ENCODE measurements at places on chromosomes 6 and 20.

DNA sequence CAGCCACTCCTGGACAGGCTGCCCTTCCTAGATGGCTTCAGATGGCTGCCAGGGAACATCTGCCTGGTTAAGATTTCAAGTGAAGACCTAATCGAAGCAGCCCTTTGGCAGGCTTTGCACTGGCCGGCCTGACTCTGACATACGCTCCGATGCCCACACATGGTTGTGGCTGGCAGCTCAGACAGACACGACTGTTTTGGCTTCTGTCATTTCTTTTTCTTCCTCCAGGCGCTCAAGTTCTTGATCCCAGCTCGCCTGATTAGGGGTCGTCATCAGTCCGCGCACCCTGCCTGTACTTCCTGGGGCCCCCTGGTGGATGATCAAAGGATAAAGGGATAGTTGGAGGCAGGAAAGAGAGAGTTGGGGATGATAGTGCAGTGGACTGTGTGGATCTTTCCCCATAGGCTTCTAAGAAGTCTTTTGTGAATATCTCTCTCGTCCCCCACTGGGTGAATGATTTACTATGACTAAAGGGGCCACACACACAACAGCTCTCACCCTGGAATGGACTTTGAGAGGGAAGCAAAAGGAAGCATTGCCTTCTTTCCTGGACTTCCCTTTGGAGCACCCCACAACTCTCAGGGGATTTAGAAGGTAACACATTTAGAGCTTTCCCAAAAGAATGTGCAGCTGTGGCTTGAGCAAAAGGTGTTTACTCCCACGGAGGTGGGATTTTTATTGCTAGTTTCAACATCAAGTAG is 21.4 kb upstream of the TRAM2 start:
- DNase-seq: peak; percentile 34

DNA sequence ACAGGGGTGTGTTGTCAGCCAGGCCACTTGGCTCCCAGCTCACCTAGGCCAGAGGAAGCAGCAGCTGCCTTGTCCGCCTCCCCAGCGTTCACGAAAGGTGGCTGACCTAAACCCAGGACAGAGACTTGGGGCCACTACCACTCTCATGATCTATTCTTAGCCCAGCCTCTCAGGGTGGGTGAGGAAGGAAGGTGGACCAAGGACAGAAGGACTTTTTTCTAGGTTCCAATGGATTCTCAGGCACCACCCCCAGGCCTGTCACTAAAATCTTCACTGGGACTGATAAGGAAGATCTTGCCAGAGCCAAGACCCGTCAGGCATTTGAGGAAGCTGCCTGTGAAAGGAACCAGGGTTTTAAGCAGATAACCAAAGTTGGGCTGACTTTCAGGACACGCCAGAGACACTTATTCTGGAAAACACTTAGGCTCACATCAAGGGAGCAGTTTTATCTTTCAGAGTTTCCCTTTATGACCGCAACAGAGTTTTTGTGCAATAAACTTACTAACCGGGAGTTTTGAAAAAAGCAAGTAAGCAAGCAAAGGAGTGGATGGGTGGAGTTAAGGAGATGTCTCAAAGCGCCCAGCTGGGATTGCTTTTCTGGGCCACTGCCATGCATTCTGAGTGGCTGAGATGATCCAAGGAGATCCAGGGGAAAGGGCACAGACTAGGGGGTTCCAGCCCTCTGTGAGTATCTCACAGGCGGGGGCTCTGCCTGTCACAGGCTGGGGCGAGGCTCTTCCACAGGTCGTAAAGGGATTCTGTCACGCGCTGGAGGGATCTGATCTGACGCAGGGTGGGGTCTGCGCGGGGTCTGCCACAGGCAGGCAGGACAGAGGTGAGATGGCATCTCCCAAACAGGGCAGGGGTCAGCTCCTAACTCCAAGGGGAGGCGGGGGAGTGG is 989 bp downstream of the FITM2 start:
- no peak for DNase-seq

GRCh38 chr6:36682328-36683144 is 4.0 kb downstream of the CDKN1A start:
- DNase-seq: peak; percentile 70

- DNase-seq: no peak
Observed at GRCh38 chr6:16632101-16632500, 129.2 kb downstream of the ATXN1 start.

DNA sequence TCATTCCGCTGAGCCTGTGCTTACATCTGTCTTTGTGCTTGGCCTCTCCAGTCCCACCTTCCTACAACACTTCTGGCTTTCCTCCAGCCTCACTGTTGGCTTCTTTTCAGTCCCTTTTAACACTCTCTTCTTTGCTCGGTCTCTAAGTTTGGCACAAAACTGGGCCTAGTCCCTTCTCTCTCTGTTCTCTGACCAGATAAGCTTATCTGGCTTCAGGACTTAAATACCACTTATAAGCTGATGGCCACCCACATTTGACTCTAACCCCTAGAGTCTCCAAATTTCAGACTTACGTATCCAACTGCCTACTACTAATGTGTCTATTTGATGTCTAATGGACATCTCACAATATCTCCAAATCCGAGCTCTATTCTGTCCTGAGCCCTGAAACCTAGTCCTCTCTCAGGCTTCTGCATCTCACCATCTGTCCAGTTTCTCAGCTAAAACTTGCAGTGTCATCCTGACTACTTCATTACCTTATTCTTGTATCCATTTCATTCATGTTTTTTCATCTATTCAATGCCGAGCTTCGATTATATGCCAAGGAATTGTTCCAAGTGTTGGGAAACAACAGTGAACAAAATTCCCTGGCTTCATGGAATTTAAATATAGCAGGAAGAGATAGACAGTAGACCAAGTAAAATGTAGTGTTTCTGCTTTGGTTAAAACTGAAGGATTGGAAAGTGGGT is 40.1 kb downstream of the TBPL1 start:
- no peak for DNase-seq

GRCh38 chr6:21616005-21616404 is 22.5 kb downstream of the SOX4 start:
- no peak for DNase-seq

- DNase-seq: no peak
Observed at GRCh38 chr6:54847799-54848597, 1.4 kb downstream of the FAM83B start.

- DNase-seq: no peak
Observed at GRCh38 chr20:12098421-12098820, 180.7 kb downstream of the BTBD3 start.

- no peak for DNase-seq
Observed at GRCh38 chr6:20946022-20946421, 411.8 kb downstream of the CDKAL1 start.

DNA sequence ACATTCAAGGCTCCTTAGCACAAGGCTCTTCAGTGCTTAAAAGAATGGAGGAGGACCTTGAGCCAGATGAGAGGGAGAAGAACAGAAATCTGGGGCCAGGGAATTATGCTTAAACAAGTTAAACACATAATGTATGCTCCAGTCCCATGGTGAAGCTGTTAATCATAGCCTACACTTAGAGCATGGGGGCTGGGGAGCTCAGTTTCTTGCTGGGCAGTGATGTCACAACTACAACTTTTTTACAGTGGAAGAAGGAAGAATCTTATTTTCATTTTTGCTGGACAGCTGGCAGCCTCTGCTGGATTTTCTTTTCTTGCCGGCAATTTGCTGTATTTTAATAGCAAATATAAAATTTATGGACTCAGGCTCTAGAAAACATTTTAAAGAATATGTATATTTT is 432.5 kb downstream of the CD109 start:
- no peak for DNase-seq

DNA sequence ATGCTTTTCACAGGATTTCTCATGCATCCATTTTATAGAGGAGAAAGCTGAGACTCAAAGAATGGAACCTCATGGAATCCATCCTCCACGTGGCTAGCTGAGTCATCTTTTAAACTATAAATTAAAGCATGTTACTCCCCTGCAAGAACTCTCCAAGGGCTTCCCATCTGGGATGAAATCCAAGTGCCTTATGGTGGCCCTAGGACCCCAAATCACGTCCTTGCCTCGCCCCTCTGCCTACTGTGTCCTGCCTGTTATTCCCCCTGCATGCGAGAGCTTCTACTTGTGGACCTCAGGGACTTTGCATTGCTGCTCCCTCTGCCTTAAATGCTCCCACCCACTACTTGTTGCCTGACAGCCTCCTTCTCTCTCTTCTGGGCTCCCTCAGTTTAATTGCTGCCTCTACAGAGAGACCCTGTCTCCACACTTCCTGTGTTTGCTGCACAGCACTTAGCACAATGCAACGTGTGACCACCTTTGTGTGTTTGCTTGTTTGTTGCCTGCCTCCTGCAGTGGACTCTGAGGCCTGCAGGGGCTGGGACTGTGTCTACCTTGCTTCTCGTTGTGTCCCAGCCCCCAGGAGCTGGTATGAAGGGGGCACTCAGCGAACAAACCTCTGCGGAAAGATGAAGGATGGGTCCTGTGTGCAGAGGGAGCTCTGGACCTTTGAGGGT is 39.4 kb downstream of the TOX2 start:
- no peak for DNase-seq

DNA sequence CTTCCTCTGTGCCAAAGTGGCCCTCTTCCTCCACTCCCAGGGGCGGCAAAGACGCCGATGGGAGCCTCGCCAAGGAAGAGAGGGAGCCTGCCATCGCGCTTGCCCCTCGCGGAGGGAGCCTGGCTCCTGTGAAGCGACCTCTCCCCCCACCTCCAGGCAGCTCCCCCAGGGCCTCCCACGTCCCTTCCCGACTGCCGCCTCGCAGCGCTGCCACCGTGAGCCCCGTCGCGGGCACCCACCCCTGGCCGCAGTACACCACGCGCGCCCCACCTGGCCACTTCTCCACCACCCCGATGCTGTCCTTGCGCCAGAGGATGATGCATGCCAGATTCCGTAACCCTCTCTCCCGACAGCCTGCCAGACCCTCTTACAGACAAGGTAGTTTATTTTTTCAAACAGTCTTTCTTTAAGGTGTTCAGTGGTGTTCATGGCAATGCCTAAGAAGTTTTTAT is 64.9 kb downstream of the FNDC1 start:
- no peak for DNase-seq

- no peak for DNase-seq
Observed at GRCh38 chr20:49854190-49854875, 41.7 kb downstream of the SLC9A8 start.

DNA sequence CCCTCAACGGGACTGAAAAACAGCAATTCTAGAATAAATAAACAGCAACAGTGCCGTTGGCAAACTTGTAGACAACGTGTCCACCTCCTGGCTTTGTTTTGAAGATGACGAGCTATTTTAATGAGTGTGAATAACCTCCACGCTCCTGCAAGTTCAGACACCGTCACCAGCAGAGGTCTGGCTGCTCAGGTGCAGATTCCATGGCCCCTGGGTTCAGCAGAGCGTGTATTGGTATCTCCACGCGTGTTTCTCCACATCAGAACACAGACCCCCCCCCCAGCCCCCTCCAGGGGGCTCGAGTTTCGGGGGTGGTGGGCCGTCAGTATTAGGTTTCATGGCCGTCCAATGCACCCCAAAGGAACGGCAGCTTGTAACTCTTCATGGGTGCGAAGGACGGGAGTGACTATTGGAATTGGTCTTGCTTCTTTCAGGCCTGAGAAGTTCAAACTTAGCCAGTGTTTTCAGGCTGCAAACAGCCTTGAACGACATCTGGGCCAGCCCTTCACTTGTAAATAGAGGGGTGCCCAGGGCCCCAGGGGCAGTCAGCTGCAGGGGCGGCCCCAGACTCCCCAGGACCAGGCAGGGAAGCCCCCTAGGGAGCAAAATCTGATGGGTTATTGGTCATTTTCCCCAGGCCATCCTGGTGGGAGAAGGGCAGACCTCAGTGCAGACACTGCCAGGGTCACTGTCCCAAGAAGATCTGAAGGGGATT is 308.6 kb downstream of the TAF4 start:
- no peak for DNase-seq

DNA sequence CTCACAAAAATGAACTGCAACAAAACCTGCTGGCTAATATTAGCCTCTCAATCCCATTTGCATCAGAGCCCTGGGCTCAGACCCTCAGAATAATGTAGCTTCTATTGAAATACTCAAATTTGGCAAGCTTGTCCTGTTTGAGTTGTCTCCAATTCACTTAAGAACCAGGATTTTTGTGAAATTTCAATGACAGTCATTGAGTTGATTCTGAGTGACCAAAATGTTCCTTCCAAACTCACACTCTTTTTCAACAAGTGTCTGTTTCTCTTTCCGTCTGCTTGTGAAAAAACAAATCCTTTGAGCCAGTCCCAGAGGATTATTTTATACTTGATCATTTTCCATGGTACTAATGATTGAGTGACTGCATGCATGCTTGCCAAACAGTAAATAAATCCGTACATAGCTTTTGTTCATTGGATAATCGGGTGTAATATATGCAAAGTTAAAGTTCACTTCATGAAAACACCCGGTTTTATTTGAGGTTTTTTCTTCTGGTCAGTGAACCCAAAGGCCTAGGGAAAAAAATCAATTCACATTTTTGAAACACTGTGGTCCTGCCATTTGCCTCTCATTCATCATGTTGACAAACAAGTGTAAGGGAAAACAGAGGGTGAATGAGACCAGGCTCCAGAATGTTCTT is 16.4 kb upstream of the SLC22A2 start:
- no peak for DNase-seq

DNA sequence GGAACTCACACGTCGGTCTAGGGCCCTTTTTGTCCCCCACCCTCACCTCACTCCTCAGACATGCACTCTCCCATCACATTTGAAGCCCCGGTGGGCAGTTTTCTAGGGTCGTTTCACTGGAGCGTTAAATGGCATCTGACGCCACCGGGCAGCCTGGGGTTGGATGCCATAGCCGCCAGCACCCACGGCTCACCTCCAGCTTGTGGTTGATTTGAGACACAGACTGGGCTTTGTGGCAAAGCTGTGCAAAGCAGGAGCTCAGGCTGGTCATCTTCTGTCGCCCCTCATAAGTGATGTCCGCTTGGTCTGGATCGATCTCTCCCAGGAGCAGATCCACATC is 530 bp downstream of the GOPC start:
- peak; percentile 38 for DNase-seq

DNA sequence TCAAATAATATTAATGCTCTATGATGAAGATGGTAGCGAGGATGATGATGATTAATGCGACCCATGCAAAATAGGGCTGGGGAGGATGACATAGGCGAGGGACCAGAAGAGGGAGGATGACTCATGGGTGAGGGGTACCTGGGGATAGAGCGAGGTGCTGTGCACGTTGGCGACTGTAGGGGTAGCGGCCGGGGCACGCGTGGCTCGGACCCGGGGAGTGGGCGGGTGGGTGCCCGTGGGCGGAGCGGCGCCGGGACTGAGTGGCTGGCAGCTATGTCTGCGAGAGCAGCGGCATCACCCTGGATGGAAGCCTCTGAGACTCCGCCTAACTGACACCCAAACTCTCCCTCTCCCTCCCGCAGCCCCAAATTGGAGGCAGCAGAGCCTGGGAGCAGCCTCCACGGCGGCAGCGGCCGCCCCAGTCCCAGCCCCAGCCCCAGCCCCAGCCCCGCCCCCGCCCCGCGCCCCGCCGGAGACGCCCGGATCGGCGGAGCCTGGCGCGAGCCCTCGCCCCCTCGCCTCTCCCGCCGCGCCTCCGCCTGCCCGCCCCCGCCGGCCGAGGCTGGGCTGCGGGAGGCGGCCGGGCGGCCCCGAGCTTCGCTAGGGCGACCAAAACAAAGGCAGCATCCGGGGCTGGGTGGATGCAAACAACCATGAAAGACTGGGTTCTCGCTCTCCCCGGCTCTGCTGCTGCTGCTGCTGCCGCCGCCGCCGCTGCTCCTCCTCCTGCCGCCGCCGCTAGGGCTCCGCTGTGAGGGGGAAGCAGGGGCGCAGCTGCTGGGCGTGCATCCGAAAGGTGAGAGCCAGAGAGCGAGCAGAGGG is at the start of gene RIMS1:
RIMS1 (plus strand) TSS at position 367 of the 822 bp plus-strand sequence. CDS start 474 bp downstream, outside the sequence.
- DNase-seq: peak; percentile 50
